ENCODE measurements at places on chromosomes 2 and 18.

- DNase-seq = no peak
These were observed 541.7 kb downstream of the ERBB4 start for GRCh38 chr2:211996857-211997256.

DNA sequence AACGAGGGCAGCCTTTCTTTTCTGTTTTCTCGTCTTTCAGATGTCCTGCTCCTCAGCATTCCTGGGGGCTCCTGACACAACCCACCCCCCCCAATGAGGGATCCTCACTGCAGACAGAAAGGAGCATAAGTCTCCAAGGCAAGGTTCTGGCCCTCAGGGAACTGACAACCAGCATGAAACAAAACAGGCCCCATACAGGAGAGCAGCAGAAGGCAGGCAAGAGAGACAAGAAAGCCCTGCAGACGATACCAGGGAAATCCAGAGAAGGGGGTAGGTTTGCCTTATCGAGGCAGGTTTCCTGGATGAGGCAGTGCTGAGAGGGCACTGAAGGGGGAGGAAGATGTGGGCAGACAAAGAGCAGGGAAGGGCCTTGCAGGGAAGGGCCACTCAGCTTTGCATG lies 103.9 kb upstream of the EPAS1 start:
- no peak for DNase-seq

DNA sequence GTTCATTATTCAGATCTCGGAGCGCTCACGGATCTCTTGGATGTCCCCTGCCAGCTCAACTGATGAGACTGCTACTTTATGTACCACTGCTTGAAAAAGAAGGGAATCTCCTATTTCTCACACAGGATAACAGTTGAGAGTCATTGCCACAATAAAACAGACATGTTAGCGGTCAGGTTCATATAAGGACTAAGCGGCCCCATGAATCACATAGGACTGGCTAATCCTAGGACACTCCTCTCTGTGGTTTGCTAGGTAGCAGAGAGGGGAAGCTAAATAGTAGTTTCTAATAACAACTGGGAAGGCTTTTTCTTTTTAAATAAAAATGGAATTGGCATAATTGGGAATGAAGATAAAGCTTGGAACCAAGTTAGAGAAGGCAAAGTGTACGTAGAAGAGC lies 15.9 kb upstream of the TGFA start:
- no peak for DNase-seq

- DNase-seq = no peak
These were observed 321.5 kb upstream of the NT5C1B start for GRCh38 chr2:18910843-18911242.

- no peak for DNase-seq
These were observed 31.2 kb downstream of the ALPK2 start for GRCh38 chr18:58597649-58598048.
